ENCODE measurements at places on chromosomes 4 and X.

DNA sequence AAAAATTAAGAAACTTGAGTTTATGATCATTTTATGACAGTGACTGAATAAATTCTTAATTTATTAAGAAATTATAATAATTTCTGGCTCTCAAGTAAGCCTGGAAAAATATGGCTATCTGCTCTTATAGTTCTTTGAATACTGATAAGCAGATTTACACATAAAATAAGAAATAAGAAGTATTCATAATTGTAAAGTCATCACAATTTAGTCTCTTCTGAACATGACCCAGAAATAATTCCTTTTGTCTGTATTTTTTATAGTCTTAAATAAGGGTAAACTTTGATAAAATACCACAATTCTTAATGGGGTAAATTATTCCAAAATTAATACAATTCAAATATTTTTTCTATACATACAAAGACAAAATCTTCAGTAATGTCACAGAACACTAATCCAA is 72.7 kb downstream of the ANKRD17 start:
- DNase-seq, result no peak

DNA sequence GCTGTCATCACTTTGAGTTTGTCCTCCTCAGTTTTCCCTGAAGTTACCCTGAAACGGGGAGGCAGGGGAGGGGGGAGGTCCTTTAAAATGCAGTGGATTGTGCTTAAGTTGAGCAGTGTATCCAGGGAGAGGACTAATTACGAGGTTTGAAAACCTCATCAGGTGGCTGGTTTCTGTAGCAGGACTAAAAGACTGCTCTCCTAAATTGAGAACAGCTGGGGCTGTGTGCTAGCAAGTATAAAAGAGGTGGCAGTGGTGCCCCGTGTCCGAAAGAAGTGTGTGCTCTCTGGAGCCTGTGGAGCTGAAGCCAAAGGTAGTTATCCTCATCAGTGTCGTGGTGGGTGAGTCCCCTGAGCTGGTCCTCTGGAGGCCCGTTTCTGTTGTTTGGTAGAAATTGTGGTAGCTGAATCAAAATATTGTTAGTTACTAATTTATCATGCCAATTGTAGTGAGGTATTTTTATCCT is 37.2 kb upstream of the CYP2U1 start:
- no peak for DNase-seq

DNA sequence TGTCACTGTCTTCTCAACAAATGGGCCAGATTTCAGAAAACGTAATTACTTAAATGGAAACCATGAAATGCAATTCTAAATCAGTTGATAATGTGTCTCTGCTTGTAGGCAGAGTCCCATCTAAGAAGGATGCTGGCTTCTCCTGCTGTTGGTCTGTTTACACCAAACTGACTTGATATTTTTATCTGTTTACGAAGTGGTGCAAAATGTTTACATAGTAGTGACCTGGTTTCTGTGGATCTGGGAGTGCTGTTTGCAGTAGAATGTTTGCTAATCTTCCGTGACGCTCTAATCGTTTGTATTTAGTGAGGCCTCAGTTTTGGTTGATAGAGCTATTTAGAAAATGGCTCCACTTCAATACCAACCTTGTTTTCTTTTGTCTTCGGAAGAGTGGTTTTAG is 213.5 kb downstream of the VEGFC start:
- no peak for DNase-seq

DNA sequence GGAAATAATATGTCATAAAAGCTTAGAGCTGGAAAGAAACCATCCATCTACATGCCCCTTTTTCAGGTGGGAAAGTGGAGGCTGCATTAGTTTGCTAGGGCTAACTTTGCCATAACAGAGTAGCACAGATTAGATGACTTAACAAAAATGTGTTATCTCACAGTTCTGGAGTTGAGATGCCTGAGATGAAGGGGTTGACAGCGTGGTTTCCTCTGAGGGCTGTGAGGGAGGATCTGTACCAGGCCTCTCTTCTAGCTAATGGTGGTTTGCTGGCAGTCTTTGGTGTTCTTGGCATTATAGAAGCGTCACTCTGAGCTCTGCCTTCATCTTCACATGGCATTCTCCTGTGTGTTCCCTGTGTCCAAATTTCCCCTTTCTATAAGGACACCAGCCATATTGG is 2.4 kb downstream of the CHRNA9 start:
- no peak for DNase-seq

GRCh38 chrX:120016068-120016441 is 61.4 kb downstream of the RHOXF2B start:
- DNase-seq, result no peak

- DNase-seq, result no peak
Observed at GRCh38 chr4:153523164-153523796, 57.1 kb downstream of the TMEM131L start.

DNA sequence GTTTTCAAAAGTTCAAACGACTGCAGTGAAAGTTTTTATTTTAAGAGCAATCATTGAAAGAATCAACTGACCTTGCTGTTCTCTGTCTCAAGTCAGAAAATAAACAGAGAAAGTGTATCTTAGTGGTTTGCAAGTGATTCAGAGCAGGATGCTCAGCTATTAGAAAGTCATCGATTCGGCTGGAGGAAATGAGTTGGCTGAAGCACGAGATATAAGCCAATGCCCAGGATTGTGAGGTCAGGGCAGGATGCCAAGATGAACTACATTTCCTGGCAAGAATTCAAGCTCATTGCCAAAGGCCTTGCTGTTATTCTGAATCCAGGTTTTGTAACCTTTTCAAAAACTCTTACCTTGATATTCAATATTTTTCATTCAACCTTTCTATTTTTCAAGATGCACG is 541.4 kb upstream of the BOD1L1 start:
- DNase-seq, result no peak

DNA sequence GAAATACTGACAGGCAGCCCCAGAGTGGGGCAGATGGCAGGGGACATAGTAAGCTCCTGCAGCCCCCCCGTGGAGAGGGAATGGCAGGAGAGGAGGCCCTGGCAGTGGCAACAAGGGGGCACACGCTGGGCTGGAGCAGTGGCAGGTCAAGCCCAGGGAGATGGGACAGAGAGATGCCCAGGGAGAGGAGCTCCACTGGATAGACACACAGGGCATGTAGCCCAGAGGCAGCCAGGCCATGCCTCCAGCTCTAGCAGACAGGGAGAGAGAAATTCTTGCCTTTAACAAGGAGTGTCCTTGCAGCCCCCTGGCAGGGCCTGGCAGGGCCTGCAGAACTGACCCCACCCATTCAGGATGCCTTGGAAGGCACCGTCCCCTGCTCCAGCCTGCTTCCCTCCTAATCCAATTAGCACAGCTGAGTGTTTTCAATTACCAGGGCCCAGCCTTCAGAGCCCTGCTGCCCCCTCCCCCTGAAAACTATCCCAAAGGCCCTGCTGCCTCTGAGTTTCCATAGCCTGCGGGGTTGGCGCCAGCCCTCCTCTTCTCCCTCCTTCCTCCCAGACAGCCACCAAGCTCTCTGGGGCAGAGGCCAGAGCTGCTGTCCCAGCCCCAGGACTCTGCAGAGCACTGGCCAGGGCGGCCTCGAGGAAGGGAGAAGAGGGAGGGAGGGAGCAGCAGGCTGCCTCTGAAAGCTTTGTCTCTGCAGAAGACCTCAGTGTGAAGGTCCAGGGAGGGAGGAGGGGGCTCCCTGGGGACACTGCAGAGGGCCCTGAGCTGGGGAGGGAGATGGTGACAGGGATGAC is 12.5 kb downstream of the L1CAM start:
- no peak for DNase-seq

- no peak for DNase-seq
Observed at GRCh38 chr4:168931215-168931650, 78.8 kb downstream of the CBR4 start.

- no peak for DNase-seq
Observed at GRCh38 chrX:6660567-6661264, 125.8 kb upstream of the VCX3A start.

- DNase-seq, result no peak
Observed at GRCh38 chr4:148353571-148353970, 88.6 kb downstream of the NR3C2 start.

DNA sequence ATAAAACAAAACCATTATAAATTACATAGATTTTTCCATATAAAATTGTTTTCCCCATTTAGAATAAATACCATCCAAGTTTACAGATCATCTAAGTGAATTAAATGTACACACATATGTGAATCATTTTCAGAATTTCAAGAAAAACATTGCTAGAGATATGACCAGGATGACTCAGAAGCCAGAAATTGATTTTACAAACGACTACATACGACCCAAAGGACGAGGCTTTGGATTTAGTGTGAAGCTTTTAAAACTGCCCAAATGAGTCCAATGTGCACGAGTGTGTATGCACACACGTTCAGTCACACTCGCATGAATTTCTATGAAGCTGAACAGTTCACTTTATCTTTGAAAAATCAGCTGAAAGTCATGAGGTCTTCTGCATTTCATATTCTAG is 37.9 kb downstream of the MFAP3L start:
- no peak for DNase-seq

DNA sequence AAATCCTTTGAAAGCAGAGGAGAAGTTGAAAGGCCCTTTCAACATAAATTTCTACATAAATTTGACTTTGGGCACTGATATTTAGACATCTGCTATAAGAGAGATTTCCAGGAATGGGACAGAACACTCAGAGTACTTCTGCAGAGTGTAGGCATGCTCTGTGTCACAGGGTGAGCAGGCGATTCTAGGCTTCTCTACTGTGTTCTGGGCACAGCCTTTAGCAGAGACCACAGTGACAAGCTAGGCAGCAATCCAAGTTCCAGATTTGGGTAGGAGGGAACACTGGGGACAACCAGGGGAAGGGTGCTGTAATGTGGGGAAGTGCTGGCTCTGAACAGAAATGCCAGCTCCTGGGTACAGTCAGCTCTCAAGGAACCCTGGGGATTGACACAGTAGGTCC is 6.9 kb downstream of the MAGEA10 start:
- no peak for DNase-seq
